NCI-H2227 treated with DMSO at 0.1 percent for 48 hours (cell line): ENCODE measurements at places on chromosomes 5 and 9.
A peak's percentile ranks its signal among the peaks of the same experiment; 100 is the strongest.

GRCh38 chr5:98836175-98836574 lies 62.7 kb downstream of the RGMB start:
- no peak for DNase-seq

- DNase-seq = no peak
Measured at GRCh38 chr5:136631186-136631585, 265.8 kb upstream of the TRPC7 start.

DNA sequence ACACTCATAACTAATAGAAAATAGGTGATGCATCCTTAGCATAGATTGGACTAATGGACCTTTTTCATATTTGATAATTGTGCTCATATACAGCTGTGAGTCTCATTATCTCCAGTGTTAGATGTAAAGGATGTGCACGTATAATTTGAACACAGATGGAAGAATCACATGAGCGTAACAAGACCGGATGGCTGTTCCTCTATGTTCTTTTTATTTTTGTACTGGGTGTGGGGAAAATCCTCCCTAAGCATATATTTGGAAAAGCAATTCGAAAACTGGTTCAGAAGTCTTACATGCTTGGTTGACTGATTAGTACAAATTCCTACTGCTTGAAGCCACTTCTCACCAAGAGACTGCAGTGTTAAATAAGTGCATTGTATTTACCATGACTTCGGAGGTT lies 230.2 kb downstream of the AOPEP start:
- DNase-seq = no peak

DNA sequence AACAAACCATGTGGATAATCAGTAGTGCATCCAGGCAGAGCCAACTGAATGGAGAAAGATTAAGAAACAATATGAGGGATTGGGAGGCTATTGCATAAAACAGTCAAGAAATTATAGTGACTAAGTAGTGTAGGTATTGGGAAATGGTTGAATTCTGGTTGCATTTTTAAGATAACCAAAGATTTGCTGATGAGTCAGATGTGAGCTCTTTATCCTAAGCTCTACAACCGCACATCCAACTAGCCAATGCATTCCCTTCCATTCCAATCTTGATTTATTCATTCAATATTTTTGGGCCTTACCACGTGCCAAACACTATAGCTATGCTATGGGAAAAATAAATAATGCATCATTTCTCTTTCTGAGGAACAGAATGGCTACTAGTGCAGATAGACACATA lies 524.5 kb upstream of the RGMB start:
- no peak for DNase-seq

DNA sequence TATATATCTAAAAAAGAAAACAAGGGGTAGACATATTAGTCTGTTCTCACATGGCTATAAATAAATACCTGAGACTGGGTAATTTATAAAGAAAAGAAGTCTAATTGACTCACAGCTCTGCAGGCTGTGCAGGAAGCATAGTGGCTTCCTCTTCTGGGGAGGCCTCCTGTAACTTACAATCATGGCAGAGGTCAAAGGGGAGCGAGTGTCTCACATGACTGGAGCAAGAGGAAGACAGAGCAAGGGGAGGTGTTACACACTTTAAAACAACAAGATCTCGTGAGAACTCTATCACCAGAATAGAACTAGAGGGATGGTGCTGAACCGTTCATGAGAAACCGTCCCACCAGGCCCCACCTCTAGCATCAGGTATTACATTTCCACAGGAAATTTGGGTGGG lies 616.8 kb downstream of the TLE4 start:
- DNase-seq = no peak

- no peak for DNase-seq
Measured at GRCh38 chr9:109604131-109604530, 106.0 kb upstream of the PTPN3 start.

- DNase-seq = no peak
Measured at GRCh38 chr9:135544981-135545635, 818 bp upstream of the OBP2A start.

DNA sequence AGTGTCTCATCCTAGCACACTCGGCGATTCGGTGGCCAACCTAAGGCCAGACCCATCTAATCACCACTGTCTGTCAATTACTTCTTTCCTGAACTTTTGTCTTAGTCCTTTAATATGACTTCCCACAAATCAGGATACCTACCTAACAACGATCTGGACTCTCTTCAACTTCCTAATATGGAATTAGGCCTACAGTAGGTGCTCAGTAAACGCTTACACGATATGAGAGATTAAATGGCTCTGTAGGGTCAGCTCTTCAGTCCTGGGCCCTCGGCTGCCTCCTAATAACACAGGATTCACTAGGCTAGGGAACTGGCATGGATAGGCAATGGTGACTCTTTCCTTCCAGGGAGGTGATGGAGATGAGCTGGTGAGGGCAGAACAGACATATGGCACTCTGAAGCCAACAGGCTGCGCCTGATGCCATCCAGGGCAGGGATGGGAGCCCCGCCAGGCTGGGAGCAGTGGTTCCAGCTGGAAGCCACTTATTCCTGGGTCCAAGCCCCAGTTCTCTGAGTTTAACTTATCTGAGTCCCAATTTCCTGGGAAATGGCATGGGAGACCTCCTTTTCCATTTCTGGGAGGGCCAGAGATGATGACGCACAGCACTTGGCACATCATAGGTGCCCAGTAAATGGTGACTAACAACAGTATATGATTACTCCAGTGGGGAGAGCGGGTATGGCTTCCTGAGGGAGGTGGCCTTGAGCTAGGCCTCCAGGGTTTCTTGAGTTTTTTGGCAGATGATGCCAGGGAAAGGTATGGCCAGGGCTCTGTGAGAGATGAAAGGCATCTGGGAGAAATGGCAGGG lies 7.3 kb downstream of the PDGFRB start:
- no peak for DNase-seq

- no peak for DNase-seq
Measured at GRCh38 chr5:95798048-95798447, 24.5 kb downstream of the GLRX start.

- no peak for DNase-seq
Measured at GRCh38 chr5:35313291-35313690, 83.0 kb upstream of the PRLR start.

DNA sequence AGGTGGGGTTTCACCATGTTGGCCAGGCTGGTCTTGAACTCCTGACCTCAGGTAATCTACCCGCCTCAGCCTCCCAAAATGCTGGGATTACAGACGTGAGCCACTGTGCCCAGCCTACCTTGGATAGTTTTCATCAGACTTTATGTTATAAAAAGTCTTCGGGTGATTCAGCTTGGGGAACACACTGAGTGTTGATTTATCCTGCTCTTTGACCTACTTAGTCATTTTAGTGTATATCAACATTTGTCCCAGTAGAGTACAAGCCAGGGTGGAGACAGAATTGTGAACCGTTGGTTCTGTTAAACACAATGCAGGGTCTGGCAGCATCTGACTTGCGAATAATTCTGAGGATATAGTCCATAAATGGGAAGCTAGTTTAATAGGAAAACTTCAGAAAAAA lies 39.7 kb downstream of the NFX1 start:
- DNase-seq = no peak

GRCh38 chr9:112332214-112332613 lies 1.2 kb downstream of the PTBP3 start:
- DNase-seq = no peak

- DNase-seq = no peak
Measured at GRCh38 chr5:135814316-135814715, 20.1 kb upstream of the SLC25A48 start.

- no peak for DNase-seq
Measured at GRCh38 chr5:168128111-168128510, 163.3 kb upstream of the WWC1 start.

DNA sequence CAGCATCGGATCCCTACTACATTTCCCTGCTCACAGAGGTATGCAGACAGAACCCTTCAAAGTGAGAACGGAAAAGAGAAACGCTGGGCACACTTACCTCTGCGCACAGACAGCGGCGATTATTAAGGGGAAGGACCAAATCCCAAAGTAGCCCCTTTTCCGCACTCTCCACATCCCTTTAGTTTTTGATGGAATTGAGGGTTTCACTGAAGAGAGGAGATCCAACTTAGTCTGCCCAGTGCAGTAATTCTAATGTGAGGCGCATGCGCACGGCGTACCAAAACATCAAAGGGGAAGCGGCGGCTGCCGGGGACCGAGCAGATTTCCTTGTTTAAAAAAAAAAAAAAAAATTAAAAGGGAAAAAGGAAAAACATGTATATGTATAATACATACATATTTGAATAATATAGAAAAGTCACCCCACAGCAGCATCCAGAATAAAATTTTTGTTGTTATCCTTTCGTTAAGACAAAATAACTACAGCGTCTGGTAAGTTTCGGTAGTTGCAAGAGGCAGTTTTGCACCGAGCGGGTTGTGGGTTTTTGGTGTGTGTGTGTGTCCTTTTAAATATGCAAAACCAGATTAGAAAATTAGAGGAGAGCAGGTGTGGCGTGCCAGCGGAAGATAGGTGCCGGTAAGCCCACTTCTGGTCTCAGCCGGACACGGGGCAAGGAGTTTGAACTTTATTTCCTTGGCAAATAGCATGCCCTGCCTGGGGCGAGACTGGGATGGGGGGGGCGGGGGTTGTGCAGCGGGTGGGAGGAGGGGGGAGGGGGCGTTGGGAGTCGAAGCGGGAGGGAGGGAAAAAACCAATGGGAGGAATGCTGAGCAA lies at the start of gene GABRB2:
GABRB2 (minus strand) TSS at position 256 of the 832 bp plus-strand sequence; CDS start at position 174, 82 bp downstream.
- DNase-seq = peak; percentile 33

DNA sequence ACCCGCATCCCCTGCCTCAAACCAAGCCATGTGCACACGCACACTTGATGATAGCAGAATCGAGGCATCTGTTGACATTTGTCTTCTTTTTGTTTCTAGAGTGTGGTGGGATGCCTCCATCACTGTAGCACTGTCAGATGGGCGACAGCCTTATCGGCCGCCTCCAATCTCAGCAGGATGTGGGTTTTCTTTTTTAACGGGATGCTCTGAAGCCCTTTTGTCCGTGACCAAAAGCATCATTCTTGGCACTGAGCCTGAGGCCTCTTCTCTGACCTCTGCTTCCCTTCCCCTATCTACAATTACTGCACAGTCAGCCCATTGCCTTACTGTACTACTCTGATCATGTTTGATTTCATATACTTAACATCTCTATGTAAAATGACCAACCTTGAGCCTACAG lies 78.3 kb downstream of the LMNB1 start:
- DNase-seq = no peak

- no peak for DNase-seq
Measured at GRCh38 chr5:66553916-66554575, 42.1 kb upstream of the MAST4 start.

GRCh38 chr5:88557881-88558280 lies 289.2 kb upstream of the TMEM161B start:
- no peak for DNase-seq

- no peak for DNase-seq
Measured at GRCh38 chr9:92870289-92870688, 7.5 kb downstream of the ZNF484 start.

GRCh38 chr9:26954050-26954508 lies 2.1 kb upstream of the IFT74 start:
- DNase-seq = no peak

GRCh38 chr9:35939679-35940250 lies 18.2 kb downstream of the OR2S2 start:
- DNase-seq = no peak

GRCh38 chr5:114325541-114325940 lies 36.3 kb upstream of the KCNN2 start:
- DNase-seq = no peak

DNA sequence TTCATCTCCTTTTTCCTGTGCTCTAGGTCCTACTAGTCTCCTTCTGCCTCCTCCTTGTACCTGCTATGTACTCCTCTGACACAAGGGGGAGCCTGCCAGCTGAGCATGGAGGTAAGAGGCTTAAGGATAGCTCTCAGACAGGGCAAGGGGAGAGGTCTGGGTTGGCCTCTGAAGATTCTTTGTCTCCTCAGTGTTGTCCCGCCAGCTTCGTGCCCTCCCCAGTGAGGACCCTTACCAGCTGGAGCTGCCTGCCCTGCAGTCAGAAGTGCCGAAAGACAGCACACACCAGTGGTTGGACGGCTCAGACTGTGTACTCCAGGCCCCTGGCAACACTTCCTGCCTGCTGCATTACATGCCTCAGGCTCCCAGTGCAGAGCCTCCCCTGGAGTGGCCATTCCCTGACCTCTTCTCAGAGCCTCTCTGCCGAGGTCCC lies 3.8 kb downstream of the CREB3 start:
- DNase-seq = peak; percentile 19

DNA sequence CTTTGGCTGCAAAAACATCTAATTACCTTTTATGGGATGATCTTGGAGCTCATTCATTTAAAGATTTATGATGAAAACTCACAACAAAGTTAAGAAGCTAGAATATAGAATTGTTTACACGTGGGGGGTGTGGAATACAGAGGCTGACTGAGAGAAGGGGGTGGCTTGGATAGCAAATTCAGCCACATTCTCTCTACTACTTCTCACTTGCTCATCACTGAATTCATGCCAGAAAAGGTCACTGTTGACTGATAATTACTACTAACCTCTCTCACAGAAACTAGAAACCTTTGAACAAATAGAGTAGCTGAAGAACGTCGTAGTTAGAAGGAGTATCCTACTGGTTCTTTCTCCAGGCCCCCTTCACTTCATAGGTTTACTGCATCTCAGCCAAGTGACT lies 808.2 kb downstream of the BRINP1 start:
- peak; percentile 1 for DNase-seq

- no peak for DNase-seq
Measured at GRCh38 chr5:101206534-101206933, 303.5 kb upstream of the ST8SIA4 start.

- DNase-seq = no peak
Measured at GRCh38 chr5:83628360-83628759, 92.3 kb downstream of the HAPLN1 start.

DNA sequence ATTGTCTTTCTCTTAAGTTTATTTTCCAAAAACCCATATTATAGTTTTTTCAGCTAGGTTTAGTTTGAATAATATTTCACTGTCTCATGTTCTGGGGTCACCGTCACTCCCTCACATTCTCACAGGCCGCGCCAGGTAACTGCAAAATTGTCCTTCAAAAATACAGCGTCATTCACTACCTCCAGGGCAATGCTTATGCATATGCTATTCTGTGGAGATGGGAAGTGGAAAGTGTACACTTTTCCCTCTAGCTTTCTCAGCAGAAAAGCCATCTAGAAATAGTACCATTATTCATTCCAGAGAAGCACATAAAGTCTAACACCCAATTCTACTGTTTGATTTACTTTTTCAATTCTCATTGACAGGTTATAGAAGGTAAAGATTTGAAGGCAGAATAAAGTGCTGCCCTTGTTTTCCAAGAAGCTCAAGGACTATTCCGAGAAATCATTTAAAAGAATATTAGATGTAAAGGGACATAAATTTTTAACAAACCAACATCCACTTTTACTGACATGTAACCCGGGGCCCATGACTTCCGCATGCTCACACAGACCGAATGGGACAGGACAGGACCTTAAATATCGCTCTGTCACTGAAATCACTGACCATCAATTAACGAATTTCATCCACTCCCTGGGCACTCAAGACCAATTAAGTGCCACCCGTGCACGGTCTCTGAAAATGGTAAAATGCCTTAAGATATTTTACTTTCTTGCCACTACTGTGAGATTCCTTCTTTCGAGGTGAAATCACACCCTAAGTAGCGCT lies 720 bp downstream of the NUDT12 start:
- DNase-seq = no peak

- DNase-seq = peak; percentile 53
Measured at GRCh38 chr9:36276781-36277181, 18.5 kb upstream of the GNE start.
